ENCODE measurements at places on chromosomes 2 and 18. TPM values are rescaled to one million over a fixed set of nuclear protein-coding genes. Genes with fewer than 3 reads are reported as not detected.
A peak's percentile ranks its signal among the peaks of the same experiment; 100 is the strongest.

GRCh38 chr2:16217291-16217690 is 276.9 kb downstream of the MYCN start:
- no peak for DNase-seq

- DNase-seq: no peak
These were observed 11.1 kb upstream of the CUL3 start for GRCh38 chr2:224596289-224596688.

The GALR1 gene
- not detected for total RNA-seq

- DNase-seq: peak; percentile 92
These were observed 167.1 kb downstream of the ZFP36L2 start for GRCh38 chr2:43059183-43059897.

DNA sequence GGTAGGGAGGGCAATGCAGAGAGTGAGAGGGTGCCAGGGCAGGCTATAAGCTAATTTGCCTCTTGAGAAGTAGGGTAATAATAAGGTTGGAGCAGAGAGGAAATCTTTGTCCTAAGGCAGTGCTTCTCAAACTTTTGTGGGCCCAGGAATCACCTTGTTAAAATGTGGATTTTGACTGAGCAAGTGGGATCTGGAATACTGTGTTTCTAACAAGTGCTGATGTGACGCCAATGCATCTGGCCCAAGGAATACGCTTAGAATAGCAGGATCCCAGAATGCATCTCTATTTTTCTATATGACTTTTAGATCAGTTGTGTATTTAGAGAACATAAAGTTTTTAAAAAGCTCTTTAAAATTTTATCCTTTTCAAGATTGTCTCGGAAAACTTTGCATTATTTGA is 29.7 kb upstream of the GTF2A1L start:
- no peak for DNase-seq
